ENCODE measurements at places on chromosomes 3 and 15. TPM values are rescaled to one million over a fixed set of nuclear protein-coding genes. Genes with fewer than 3 reads are reported as not detected.

Gene HRG
- total RNA-seq, result not detected

Gene MUC20
- total RNA-seq, result 52.3 TPM

Gene ADAMTS17
- 3.0 TPM for total RNA-seq

Gene GRIP2
- not detected for total RNA-seq

Gene XCR1
- total RNA-seq, result not detected

Gene MINAR1
- 0.25 TPM for total RNA-seq

Gene WWTR1
- 4.2 TPM for total RNA-seq

Gene TMC3
- not detected for total RNA-seq

Gene SRGAP3
- total RNA-seq, result 0.20 TPM

GRCh38 chr3:160801386-160802118, 45.5 kb downstream of the PPM1L start:
- no peak for DNase-seq

DNA sequence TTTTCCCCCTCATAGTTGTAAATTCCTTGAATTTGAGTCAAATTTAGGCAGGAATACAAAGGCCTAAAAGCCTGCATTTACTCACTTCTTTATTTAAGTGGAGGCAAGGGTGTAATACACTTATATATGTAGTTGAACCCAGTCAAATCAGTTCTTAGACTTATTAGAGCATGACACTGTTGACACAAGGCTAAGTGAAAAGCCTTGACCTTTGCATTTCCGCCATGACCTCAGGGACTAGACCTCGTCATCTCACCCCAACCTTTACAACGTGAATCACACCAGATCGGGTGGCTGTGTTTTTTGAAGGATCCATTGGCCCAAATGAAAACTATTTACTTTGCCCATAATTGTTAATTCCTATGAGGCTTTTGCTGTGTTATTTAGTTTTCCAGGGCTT, 774.4 kb downstream of the ROBO1 start:
- DNase-seq, result no peak

DNA sequence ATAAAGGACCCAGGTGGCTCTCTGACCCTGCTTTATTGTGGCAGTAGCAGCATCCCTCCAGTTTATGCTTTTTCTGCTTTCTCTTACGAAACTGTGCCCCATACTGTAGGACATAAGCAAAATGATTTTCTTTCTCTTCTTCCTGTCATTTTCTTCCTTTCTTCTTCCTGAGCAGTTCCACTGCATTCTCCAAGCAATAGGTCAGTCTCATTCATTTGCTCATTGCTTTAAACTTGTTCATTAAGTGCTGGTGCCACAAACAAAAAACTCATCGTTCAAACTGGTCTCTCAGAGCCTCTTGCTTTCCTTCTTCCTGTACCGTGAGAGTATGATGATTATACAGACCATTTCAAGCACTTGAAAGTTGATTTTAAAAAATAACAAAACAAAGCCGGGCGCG, 66.8 kb downstream of the PDE8A start:
- DNase-seq, result peak; percentile 35

DNA sequence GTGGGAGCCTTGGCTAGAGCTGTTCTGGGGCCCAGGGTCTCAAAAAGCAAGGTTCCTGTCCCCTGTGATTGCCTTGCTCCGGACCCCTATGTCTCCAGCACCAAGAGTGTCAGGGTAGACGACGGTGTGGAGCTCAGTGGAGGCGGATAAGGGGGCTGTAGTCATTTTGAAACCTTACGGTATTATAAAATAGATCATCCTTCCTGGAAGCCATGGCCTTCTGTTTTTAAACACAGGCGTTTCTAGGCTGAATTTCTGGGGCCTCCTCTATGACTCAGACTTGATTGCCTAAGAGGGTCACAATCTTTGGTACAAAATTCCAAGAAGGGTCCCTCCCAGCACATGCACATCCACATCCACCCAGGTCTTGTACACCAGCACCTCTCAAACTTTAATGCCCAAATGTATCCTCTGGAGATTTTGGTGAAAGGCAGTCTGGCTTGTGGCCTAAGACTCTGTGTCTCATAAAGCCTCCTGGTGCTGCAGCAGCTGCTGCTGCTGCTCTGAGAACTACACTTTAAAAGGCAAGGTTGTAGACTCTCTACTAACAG, 70.5 kb upstream of the XCR1 start:
- no peak for DNase-seq

DNA sequence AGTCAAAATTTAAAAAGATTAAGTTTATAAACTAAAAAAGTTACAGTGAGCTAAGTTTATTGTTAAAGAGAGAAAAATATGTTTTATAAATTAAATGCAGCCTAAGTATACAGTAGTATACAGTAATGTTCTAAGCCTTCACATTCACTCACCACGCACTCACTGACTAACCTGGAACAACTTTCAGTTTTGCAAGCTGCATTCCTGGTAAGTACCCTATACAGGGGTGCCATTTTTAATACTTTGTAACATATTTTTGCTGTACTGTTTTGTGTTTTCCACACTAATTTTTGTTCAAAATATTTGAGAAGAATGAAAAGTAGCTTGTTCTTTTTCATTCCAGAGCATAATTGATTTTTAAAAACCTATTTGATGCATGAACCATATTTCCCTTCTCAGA, 524.9 kb downstream of the RBMS3 start:
- no peak for DNase-seq

DNA sequence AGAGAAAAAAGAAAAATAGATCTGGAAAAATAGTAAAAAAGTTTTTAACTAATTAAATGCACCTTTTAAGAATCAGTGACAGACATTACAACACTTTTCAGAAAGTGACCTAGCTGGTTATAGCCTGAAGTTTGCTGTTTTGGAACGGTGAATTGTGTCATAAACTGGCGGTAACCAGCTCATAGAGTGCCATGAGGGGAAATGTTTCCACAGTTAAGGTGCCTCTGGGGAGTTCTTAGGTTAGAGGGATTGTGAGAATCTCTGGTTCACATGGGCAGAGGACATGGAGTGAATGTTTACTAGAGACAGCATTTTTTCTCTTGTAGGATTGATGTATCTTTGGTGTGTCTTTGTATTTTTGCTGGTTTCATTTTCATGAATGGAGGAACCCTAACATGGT, 2.8 kb downstream of the TBC1D23 start:
- no peak for DNase-seq

DNA sequence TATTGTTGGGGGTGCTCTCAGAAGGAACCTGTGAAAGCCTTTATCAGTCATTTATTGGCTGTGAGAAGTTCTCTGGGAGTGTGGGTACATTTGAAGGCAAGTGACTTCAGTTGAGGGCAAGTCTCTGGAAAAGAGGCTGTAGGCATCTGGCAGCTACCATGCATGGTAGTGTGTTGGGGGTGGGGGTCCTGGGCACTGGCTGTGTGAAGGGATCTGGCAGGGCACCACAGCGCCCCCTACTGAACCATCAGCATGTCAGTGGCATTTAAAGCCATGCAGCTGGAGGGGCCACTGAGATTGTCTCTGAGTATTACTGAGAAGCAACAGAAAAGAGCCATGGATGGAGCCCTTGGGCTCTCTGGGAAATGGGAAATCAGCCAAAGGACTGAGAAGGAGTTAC, 30.6 kb downstream of the CRTAP start:
- peak; percentile 1 for DNase-seq

DNA sequence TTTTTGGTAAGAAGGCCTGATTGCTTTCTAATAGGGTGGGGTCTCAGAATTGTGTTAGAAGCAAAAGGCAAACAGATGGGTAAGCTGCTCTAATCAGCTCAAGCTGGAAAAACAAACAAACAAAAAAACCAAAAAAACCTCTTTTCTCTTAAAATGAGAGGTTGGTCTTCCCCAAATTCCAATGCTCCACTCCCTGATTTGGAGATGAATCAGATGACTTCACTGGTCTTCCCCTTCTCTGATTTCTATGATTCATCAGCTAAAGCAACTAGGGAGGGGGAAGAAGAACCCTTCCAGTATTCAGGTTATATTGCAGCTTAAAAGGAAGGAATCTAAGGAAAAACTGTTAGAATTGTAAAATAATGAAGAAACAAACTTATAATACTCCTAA, 9.6 kb upstream of the ANXA2 start:
- DNase-seq, result no peak

- no peak for DNase-seq
These were observed 48.2 kb upstream of the CSPG4 start for GRCh38 chr15:75760704-75761435.

DNA sequence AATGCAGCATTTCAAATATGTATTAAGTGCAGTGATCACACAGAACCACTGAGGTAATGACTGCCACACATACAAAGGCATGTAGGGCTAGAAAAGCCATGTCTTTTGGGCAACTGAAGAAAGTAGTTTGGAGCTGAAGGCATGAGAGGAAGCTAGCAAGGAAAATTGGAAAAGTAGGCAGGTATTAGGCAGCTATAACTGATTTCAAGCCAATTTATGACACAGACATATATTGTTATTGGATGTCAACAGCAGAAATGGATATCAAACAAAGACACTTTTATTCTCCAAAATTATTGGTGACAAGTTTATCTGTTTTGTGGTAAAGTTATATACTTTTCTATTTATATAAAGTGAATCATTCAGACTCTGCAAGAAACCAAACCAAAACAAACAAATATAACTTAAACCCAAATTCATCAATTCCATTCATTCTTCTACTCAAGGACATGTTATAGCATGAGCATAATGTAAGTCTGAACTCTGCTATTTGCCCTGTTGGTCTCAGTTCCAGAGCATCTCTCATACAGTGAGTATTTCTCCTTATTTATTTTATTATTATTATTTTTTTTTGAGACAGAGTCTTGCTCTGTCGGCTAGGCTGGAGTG, 307.4 kb upstream of the COL8A1 start:
- DNase-seq, result no peak

GRCh38 chr3:49839193-49839809, 17.1 kb downstream of the TRAIP start:
- peak; percentile 76 for DNase-seq

- DNase-seq, result no peak
These were observed at the start of gene CLEC3B for GRCh38 chr3:45026038-45026437. CLEC3B (plus strand) TSS chr3:45026303; CDS start chr3:45026363, 60 bp downstream.

DNA sequence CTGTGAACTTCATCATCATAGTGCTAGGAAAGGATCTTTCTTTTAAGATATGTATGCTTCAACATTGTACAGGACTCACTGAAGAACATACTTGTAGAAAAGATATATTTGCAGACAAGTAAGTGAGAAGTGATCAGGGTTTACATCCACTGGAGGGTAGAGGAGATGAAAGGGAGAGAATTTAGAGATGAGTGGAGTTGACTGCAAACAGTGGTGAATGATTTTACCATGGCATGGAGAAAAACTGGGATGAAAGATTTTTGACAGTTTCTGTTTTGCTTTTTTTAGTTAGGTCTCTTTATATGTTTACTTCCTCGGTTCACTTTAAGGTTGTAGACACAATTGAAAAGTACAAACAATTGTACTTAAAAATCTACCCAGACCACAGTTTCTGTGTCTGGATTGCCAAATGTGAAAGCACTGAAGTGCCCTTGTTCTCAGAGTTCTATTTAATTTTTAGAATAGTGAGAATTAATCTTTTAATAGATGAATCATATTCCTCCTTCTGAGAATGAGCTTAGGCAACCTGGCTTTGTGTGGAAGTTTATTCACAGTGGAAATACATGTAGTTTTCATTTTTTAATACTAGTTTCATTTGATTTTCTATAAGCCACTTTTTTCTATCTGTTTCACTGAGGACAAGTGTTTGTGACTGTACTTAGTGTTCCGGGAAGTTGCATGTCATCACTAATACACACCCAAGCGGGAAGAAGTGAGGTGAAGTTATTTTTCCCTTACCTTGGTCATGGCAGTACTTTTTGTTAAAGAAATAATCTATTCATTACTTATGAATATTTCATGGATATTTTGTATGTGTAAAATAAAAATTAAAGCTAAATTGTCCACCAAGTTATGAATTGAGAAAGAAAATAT, 1.8 kb upstream of the GPR171 start:
- no peak for DNase-seq

DNA sequence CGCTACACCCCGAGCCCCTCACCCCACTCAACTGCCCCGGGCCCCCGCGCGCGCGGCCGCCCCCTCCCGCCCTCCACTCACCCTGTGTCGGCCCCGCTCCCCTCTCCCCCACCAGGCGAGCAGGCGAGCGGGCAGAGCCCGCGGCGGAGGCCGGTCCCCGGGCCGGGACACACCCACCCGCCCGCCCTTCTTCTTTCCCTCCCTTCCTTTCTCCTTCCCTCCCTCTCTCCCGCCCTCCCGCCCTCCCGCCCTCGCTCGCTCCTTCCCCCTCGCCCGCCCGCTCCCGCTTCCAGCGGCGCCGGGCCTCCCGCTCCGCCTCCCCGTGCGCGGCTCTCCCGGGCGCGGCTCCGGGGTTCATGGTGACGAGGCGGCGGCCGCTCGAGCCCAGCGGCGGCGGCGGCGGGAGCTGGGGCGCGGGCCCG, at the start of gene CTDSPL:
CTDSPL (plus strand) TSS at position 261 of the 422 bp plus-strand sequence. CDS start 320 bp downstream, outside the sequence.
- peak; percentile 12 for DNase-seq

- DNase-seq, result peak; percentile 49
These were observed 42.2 kb downstream of the CLDN18 start for GRCh38 chr3:138051947-138052802.

DNA sequence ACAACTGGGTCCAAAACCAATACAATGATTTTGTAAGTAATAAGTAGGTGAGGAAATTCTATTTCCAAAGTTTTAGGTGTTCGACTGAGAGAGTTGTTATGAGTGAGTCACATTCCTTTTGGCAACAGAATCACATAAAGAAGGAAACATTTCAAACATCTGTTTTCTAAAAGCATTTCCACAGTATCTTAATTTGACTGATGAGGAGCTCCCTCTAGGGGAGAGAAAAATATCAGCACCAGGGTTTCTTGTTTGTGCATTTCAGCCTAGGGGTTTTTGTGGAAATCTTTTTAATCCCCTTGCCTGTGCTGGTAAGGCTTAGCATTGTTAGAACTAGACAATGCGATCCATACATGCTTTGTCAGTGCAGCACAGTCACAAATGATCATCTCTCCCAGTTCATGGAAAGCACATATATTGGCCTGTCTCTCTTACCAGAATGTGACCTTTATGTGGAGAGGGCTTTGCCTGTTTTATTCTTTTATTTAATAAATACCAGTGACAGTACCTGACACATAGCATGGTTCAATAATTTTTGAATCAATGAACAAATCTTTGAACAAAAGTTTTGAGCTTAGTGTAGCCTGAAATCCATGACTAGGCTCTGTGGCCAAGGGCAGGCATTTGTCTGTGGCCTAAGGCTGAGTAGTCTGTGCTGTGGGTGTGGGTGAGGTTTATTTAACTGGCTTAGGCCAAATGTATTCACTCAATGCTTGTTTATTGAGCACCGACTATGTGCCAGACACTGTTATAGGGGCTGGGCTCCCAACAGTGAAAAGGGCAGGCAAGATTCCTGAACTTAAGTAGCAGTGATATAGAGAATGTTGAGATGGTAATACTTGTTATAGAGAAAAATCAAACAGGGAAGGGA, 21.1 kb upstream of the IQCF6 start:
- DNase-seq, result peak; percentile 73

DNA sequence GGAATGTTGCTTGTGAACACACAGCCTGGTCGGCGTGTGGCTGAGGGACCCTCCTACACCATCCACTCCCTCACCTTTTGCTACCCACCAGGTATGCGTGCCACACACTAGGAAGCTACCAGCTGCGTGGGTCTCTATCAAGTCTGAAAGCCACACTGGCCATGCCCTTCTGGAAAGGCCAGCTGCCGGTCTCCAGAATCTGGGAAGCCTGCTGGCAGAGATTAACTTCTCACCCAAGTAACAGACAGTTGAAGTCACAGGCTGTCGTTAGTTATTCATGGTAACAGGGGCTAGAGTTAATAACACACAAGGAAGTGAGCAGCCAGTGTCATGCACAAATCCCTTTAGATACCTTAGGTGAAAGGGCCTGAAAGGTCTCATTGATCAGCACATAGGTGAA, 48.1 kb downstream of the SUSD5 start:
- no peak for DNase-seq

GRCh38 chr15:74541494-74542165, 610 bp downstream of the ARID3B start:
- peak; percentile 42 for DNase-seq

GRCh38 chr3:127544803-127545201, 45.7 kb downstream of the TPRA1 start:
- DNase-seq, result no peak
